ENCODE measurements at places on chromosomes 7 and 10.

GRCh38 chr7:5197811-5198210 lies 7.8 kb downstream of the WIPI2 start:
- no peak for DNase-seq

GRCh38 chr7:43956027-43956426 lies 29.8 kb downstream of the UBE2D4 start:
- DNase-seq = no peak

DNA sequence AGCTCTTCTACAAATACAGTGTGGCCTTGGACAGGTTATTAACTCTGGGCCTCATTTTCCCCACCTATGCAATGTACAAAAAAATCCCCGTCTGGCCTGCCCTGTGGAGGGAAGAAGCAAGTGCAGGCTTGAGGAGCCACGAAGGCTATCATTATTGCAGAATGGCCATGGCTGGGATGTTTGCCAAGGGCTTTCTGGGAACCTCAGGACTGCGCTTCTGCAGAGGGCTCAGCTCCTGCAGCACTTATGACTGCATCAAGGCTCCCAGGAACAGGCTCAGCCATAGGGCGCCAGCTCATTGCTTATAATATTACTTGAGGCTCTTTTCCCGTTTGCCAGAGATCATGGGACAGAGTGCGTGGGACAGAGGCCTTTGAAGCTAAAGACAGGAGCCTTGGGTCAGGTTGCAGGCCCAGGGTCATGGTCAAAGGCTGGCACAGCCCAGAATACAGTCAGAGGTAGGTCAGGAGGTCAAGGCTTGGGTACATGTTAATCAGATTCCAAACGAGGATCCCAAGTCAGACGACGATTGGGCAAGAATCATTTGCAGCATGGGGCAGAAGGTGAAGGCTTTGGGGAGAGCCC lies 20.6 kb upstream of the C10orf105 start:
- no peak for DNase-seq

GRCh38 chr7:136009488-136010079 lies 32.4 kb upstream of the MTPN start:
- peak; percentile 83 for DNase-seq

GRCh38 chr10:33183655-33184054 lies 150.8 kb downstream of the NRP1 start:
- DNase-seq = no peak

DNA sequence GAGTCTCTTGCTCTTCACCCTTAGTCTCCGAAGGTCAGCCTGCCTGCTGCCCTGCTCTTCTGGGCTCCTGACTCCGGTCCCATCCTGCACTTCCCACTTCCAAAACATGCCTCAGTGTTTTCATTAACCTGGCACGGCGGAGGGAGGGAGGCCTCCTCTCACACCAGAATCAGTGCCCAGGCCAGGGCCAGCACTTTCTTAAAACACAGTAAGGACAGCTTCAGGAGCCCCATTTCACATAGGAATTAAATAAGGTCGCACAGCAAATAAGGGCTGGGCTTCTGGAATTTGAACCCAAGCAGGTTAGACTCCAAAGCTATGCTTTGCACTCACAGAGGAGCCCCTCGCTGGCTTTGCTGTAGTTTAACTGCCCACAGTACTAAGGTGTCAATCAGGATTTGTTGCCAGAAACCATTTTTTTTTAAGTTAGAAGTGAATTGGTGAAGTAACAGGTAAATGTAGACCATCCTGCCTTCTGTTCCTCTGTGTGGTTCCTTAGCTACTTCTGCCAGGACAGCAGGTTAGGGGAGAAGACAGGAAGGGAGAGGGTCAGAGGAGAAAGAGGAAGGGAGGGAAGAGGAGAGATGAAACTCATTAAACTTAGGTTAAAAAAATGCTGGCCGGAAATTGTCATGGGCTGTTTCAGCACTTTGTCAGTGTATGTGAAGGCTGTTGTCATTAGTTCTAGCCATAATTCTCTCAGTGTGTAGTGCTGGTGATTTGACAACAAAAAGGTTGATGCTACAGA lies 1.1 kb downstream of the RASSF4 start:
- DNase-seq = no peak

GRCh38 chr7:99137411-99138180 lies 6.3 kb downstream of the SMURF1 start:
- DNase-seq = no peak

GRCh38 chr10:44806950-44807349 lies 104.2 kb upstream of the TMEM72 start:
- DNase-seq = no peak

- DNase-seq = no peak
Measured at GRCh38 chr7:117086788-117087187, 133.5 kb downstream of the ST7 start.

DNA sequence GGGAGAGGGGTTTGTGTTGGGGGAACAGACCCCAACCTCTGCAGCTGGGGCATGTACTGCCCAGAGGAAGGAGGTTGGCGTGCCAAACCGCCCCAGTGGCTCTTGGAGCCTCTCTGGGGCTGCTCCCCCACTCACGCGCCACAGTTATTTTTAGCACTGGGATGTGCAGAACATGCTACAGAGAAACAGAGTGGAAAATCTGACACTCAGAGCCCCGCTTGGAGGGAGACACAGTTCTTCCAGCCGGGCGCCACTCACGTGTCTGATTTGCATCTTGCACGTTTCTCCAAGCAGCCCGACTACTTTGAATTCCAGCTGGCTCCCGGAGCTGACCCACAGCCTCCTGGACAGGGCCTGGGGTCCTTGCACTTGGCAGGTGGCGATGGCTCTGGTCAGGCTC lies 182.0 kb downstream of the RPS24 start:
- no peak for DNase-seq

- DNase-seq = no peak
Measured at GRCh38 chr10:70884741-70885140, 3.6 kb downstream of the PCBD1 start.

- no peak for DNase-seq
Measured at GRCh38 chr7:104929921-104930320, 84.1 kb upstream of the KMT2E start.

DNA sequence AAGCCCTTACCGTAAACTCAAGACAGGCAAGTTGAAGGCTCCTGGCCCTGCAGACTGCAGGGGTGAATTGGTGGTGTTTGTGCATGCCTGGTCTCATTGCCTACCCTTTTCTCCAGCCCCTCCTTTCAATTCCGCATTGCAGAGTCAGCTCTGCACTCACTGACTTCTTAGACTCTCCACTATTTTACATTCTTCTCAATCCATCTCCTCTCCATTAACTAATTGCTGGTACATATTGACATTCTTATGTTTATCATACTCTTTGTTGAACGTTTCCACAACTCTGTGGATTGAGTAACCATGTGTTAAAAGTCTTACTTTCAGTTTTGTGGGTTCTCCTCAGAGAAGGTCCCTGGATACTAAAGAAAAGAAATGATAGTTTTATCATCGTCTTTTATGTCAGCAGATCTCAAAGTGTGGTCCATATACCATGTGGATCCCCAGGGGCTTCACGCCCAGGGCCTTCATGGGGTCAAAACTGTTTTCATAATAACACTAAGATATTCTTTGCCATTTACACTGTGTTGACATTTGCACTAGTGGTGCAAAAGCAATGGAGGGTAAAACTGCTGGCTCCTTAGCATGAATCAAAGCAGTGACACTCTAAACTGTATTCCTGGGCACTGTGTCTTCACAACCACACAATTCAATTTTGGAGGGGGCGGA lies 135.4 kb upstream of the FZD1 start:
- no peak for DNase-seq

- DNase-seq = no peak
Measured at GRCh38 chr10:26773633-26774032, 76.1 kb downstream of the PDSS1 start.

GRCh38 chr10:50309342-50309741 lies 58.0 kb upstream of the ASAH2 start:
- no peak for DNase-seq

GRCh38 chr7:55006499-55006898 lies 12.3 kb upstream of the EGFR start:
- DNase-seq = no peak

DNA sequence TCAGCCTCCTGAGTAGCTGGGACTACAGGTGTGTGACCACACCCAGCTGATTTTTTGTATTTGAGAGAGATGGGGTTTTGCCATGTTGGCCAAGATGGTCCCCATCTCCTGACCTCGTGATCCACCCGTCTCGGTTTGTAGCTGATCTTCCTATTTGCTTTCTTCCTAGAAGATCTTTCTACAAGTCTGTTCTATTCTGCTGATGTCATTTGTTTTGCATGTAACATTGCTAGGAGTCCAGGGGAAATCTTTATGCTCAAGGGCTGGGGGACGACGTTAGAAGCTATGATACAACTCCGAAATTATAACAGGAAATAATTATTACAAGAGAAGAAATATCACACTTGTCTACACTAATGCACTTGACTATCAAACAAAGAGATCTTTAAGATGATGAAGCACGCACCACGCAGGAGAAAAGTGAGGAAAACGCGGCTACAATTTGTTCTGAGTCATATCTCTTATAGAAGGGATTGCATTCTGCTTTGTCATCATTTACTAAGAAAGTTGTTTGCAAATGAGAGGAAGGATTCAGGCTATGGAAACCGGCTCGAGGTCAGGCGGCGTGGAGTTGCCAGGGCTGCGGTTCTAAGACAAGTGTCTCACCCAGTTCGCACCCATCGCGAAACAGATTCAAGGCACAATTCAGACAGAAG lies 103.0 kb upstream of the CARD11 start:
- DNase-seq = no peak
